ENCODE measurements at places on chromosomes 6 and 20. TPM values are rescaled to one million over a fixed set of nuclear protein-coding genes. Genes with fewer than 3 reads are reported as not detected.

SLC17A3 gene
- not detected for polyA plus RNA-seq

LAMA5 gene
- polyA plus RNA-seq, result not detected

SCP2D1 gene
- not detected for polyA plus RNA-seq

FNDC11 gene
- 0.22 TPM for polyA plus RNA-seq

PSMB9 gene
- 385 TPM for polyA plus RNA-seq

CDYL gene
- 4.2 TPM for polyA plus RNA-seq

SRSF12 gene
- not detected for polyA plus RNA-seq

RREB1 gene
- polyA plus RNA-seq, result 10.0 TPM

CLPSL1 gene
- not detected for polyA plus RNA-seq

GRCh38 chr20:56382696-56383095 is 9.3 kb downstream of the AURKA start:
- DNase-seq, result no peak

GRCh38 chr20:56200456-56200855 is 48.1 kb upstream of the MC3R start:
- no peak for DNase-seq

DNA sequence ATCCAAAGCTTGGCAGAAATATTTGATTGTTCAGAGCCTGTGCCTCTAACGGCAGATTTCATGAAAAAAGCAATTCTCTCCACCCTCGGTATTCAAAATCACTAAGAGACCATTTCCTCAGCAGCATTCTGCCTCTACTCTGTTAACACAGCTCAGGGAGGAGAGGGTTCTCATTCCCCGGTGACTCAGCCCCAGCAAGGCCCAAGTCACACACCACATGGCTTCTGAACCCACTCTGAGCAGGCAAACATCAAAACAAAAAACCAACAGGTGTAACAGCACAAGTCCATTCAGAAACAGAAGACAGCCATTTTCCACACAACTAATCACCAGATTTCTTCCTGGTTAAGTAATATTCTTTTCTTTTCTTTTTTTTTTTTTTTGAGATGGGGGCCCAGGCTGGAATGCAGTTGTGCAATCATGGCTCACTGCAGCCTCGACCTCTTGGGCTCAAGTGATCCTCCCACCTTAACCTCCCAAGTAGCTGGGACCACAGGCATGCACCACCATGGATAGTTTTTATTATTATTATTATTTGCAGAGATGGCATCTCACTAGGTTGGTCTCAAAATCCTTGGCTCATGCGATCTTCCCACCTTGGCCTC is 55.4 kb downstream of the GFOD1 start:
- no peak for DNase-seq

- no peak for DNase-seq
These were observed 56.4 kb downstream of the AIG1 start for GRCh38 chr6:143117108-143117507.

GRCh38 chr20:11882651-11883050 is 35.0 kb upstream of the BTBD3 start:
- no peak for DNase-seq

DNA sequence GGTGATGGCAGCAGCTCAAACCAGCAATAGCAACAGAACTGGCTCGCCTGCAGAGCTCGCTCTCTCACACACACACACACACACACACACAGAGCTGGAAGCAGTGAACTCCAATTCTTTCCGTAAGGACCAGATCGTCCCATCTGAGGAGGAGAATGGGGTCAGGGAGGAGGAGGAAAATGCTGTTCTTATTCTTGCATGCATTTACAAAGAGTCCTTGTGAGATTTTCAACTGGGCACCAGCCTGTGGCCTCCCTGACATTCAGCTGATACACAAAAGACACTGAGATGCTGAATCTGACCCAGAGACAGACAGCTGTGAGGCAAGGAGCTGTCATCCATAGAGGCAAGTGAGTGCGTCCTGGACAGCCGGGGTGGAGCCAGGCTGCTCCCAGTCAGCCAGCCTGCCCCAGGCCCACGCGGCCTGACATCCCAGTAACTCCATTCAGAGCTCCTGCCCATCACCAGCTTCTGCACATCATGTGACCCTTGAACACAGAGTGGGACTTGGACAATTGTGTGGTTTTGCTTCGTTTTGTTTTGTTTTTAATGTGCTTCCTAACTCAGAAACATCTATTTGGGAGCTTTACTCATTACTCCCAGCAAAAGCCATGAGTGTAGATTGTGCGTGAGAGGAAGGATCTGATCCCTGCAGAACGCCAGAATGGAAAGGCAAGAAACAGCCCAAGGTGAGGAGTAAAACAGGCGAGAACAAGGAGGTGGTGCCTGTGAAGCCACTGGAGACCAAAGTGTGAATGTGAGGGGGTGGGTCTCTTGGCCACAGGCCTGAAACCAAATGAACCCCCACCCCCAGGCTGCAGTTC is 2.1 kb downstream of the SERPINB9 start:
- no peak for DNase-seq

DNA sequence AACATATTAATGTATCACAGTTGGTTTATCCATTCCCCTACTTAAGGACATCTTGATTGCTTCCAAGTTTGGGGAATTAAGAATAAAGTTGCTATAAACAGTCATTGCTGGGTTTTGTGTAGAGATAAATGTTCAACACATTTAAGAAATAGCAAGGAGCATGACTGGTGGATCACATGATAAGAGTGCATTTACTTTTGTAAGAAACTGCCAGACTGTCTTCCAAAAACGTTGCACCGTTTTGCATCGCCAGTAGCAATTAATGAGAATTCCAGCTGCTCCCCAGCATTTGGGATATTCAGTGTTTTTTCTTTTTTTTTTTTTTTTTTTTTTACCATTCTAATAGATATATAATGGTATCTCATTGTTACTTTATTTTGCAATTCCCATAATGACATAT is 695.7 kb upstream of the GJE1 start:
- DNase-seq, result no peak

GRCh38 chr6:64012351-64013001 is 376.9 kb downstream of the PHF3 start:
- no peak for DNase-seq

- DNase-seq, result no peak
These were observed 8.5 kb upstream of the SLCO4A1 start for GRCh38 chr20:62633598-62634329.

- DNase-seq, result no peak
These were observed 55.2 kb downstream of the TGM2 start for GRCh38 chr20:38109591-38110524.

- no peak for DNase-seq
These were observed 35.7 kb downstream of the KCNB1 start for GRCh38 chr20:49446808-49447207.

GRCh38 chr6:135004399-135004798 is 50.2 kb downstream of the HBS1L start:
- DNase-seq, result no peak

- no peak for DNase-seq
These were observed 47.9 kb downstream of the CD2AP start for GRCh38 chr6:47525330-47526057.

DNA sequence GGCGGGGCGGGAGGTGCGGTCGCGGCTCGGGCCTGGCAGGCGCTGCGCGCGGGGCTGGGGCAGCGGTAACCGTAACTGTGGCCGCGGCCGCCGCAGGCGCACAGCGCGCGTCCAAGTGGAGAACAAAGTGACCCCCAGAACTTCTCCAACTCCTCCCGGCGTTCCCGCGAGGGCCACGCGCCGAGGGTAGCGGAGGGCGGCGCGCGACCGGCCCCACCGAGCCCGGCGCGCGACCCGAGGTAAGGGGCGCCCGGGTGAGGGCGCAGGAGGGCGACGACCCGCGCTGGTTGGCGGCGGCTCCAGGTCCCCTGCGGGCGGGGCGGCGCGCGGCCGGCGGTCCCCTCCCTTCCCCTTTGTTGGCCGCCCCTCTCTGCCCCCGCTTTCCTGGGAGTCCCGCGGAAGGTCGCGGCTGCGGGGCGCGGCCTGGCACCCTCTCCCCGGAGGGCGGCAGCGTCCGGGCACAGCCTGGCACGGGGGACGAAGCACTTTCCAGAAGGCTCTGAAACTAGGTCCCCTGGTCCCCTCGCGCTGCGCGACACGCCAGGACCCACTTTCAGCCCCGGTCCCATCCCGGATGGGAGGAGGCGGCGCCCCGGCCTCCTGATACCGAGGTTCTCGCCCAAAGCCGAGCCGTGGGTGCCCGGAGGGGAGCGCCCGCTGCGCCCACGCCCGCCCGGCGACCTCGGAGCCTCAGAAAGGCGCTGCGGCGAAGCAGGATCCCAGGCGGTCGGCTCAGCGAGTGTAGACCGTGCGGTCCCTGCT is at the start of gene TIAM2:
TIAM2 (plus strand) TSS at position 62 of the 762 bp plus-strand sequence. CDS start 133,909 bp downstream, outside the sequence.
- peak; percentile 68 for DNase-seq

- no peak for DNase-seq
These were observed 118.2 kb downstream of the ADAT2 start for GRCh38 chr6:143332153-143332845.

DNA sequence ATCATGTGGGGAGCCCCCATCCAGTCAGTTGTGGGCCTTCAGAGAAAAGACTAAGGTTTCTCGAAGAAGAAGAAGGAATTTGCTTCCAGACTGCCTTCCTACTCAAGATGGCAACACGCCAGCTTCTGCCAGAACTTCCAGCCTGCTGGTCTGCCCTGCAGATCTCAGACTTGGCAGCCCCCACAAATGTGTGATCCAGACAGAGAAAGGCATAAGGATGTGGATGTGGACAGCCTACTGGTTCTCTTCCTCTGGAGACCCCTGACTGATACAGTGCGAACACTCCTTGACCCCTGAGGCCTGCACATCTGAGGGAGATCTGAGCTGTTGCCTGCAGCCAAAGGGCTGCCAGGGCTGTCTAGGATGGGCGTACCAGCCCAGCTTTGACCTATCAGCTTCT is 8.6 kb downstream of the GABRR1 start:
- DNase-seq, result no peak

DNA sequence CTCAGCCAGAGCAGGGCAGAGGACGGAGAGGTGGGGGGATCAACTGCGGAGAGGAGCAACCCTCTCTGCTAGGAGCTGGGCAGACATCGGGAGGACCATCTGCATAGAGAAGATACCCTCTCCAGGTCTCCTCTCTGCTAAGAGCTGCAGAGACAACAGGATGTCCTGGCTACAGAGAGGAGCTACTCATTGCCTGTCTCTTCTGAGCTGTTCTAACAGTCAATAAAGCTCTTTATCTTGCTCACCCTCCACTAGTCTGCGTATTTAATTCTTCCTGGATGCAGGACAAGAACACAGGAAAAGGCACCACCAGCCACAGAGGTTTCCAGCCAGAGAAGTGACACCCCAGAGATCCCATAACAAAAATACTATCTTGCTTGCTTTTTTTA is 871.1 kb upstream of the GJE1 start:
- DNase-seq, result no peak

- DNase-seq, result no peak
These were observed 27.6 kb downstream of the NCOA5 start for GRCh38 chr20:46062151-46062550.

DNA sequence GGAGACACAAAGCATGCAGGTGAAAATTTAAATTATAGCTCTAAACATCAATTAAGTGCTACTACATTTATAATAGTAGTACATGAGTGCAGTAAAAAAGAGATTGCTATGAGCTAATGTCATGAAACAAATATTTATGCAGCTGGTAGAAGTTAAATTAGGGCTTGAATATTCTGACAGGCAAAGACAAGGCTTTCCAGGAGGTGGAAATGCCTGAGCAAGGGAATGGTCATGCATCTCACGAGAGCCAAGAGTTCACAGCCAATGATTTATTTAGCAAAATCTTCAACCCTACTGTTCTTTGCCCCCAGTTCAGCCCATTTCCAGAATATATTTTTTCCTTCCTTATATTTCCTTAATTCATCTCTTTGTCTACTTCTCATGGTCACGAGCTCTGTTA is 128.9 kb downstream of the HIVEP2 start:
- DNase-seq, result no peak

DNA sequence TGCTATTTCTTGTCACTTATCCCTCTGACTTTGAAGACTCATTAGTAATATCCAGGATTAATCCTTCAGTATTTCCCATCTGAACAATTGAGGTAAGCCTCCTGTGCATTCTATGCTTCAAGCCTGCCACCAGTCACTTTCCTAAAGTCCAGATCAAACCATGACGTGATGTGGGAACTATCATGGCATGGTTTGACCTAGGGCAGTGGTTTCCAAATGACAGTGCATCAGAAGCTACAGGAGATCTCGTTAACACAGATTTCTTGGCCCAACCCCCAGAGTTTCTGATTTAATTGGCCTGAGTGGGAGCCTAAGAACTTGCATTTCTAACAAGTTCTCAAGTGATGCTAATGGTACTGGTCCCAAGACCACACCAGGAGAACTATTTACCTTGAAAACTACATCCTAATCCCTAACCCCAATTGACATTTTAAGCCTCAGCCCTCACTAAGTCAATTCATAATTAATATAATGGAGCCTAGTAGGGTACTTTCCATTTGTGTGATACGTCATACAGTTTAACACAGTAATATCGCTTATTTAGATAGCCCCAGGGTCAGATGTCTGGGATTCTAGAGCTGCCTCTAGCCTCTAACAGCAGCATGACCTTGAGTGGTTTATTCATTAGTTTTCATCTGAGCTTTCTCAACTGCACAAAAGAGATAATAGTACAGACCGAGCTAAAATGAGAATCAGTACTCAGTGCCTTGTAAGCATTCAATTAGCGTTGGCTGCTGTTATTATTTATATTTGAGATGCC is 907.6 kb downstream of the TFAP2A start:
- no peak for DNase-seq

DNA sequence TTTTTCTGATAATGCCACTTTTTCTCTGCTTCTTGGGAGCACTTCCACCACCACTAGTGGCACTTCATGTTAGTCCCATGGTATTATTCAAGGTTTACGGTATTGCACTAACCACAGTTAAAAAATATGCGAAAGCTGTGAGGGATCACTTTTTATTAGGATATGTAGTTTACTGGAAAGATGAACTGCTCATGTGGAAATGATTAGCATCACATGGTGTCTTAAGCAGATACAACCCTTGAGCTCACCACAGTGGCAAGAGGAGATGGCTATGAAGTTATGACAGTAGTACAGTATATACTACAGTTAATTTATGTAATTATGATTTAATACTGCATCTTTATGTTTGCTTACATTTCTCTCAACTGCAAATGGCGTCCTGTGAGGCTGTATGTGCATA is 134.5 kb upstream of the HMGN3 start:
- no peak for DNase-seq

GRCh38 chr6:111283707-111284106 is 196.4 kb downstream of the SLC16A10 start:
- DNase-seq, result no peak

Data from naive thymus-derived CD4-positive, alpha-beta T cell (primary cell).